ENCODE measurements at places on chromosomes 7 and 10.

- DNase-seq, result no peak
Observed at GRCh38 chr7:35286422-35286821, 32.5 kb upstream of the TBX20 start.

DNA sequence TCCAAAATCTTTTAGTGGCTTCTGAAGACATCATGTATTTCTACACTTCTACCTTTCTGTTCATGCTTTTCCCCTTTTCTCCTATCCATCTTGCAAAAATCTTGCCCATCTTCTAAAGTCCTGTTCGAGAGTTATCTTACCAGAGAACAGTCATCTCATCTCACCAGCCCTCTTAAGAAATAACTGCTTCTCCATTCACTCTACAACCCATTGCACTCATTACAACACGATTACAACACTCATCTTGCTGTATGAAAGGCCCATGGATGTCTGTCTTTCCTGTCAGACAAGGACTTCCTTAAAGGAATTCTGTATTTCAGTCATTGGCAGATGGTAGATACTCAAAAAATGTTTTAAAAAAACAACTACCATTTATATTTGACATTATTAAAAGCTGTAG, 30.8 kb downstream of the ZNF438 start:
- no peak for DNase-seq

- DNase-seq, result peak; percentile 20
Observed at GRCh38 chr10:11874568-11875493, 51.7 kb downstream of the PROSER2 start.

GRCh38 chr10:86671419-86671818, 3.1 kb downstream of the LDB3 start:
- DNase-seq, result no peak

GRCh38 chr7:142899661-142900060, 14.1 kb upstream of the TRPV6 start:
- no peak for DNase-seq

DNA sequence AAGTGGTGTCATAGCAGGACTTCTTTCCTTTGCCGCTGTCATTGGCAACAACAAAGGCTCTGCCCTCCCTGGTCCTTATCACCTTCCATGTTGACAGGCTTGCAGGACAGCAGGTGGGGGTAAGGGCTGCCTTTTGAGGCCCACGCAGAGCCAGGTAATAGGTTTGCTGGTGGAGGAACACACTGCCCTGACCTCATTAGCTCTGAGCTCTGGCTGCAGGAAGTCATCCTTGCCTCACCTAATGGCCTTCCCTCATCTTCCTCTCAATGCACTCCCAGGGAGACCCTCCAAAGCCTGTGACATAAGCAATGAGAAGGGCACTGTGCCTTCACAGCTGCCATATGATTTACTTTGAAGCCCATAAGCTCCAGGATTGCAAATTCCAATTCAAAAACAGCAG, 1205.2 kb upstream of the AUTS2 start:
- no peak for DNase-seq

- no peak for DNase-seq
Observed at GRCh38 chr7:90728568-90728967, 132.4 kb downstream of the CDK14 start.

- DNase-seq, result no peak
Observed at GRCh38 chr7:116840256-116840655, 22.1 kb upstream of the CAPZA2 start.

- DNase-seq, result no peak
Observed at GRCh38 chr7:106424476-106425016, 139.8 kb upstream of the NAMPT start.
